ENCODE measurements at places on chromosomes 7 and 10. TPM values are rescaled to one million over a fixed set of nuclear protein-coding genes. Genes with fewer than 3 reads are reported as not detected.
A peak's percentile ranks its signal among the peaks of the same experiment; 100 is the strongest.

DNA sequence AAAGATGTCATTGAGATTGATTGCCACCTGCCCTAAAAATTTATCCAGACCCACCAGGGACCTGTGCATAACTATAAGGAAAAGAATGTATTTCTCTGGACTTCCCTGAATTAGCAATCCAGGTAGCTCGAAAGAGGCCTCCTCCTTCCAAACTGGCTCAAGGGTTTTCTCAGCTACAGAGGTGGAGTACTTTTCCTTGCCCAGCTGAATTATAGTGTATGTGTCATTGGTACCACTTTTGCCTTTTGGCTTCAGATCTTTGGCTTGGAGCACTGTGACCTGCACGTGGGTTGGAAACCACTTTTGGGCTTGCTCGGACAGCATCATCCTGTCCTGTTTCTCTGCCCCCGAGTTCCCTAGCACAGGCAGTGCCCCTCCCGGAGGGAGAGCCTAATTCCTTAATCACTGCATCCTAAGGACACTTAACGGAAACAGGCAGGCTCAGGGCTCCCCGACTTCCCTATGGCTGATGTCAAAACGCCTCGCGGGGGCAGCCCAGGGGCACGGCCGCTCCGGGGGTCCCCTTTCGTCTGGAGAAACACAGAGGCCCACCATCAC is 825 bp downstream of the RAB11FIP2 start:
- no peak for DNase-seq

- no peak for DNase-seq
Observed at GRCh38 chr7:142899661-142900060, 14.1 kb upstream of the TRPV6 start.

- DNase-seq: no peak
Observed at GRCh38 chr7:120554960-120555571, 282.1 kb downstream of the KCND2 start.

- DNase-seq: peak; percentile 76
Observed at GRCh38 chr10:26725837-26726727, 28.6 kb downstream of the PDSS1 start.

The ACTL6B gene
- 92.9 TPM for total RNA-seq

DNA sequence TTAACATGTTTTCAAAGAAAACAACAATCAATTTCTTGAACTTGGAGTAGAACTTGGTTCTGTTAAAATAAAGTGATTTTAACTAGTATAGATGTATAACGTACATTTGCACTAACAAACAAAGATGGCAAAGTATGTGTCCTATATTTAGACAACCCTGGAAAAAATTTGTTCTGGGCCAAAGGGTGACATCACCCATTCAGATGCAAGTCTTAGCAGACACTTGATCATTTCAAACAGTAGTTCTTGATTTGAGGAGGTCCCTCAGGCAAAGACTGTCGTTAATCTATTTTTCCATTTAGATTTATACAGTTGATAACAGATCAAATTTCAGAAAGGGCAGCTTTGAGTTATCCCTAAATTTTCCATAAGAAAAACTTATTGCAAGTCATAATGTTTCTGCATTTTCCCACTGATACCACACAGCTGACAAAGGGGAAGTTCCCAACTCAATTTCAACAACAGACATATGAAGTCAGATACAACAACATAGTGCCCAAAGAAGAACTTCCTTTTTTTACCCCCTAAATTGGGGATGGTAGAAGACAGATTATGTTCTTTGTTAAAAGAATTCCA is 5.2 kb downstream of the NMT2 start:
- DNase-seq: no peak

The PDE6C gene
- total RNA-seq: not detected
